ENCODE measurements at places on chromosomes 5 and 9.
A peak's percentile ranks its signal among the peaks of the same experiment; 100 is the strongest.

GRCh38 chr9:3435732-3436131 is 90.1 kb downstream of the RFX3 start:
- no peaks in the 10 kb centered on the region for H3K27me3 ChIP-seq
- no peak overlapping the region for H3K4me3 ChIP-seq
- H3K4me1 ChIP-seq, result no peaks in the 10 kb centered on the region
- DNase-seq, result no peak
- H3K27ac ChIP-seq, result no peak overlapping the region
- no peaks in the 10 kb centered on the region for H3K36me3 ChIP-seq

GRCh38 chr9:87863882-87864465 is 18.7 kb upstream of the SPATA31E1 start:
- no peak overlapping the region for H3K27ac ChIP-seq
- H3K36me3 ChIP-seq, result no peaks in the 10 kb centered on the region
- DNase-seq, result no peak
- no peak overlapping the region for H3K4me3 ChIP-seq
- H3K27me3 ChIP-seq, result no peaks in the 10 kb centered on the region
- peaks cover 8% of the 10 kb centered on the region for H3K4me1 ChIP-seq

GRCh38 chr9:71249729-71250317 is 128.4 kb upstream of the TRPM3 start:
- no peak overlapping the region for H3K4me3 ChIP-seq
- no peaks in the 10 kb centered on the region for H3K36me3 ChIP-seq
- H3K27ac ChIP-seq, result no peak overlapping the region
- H3K4me1 ChIP-seq, result no peaks in the 10 kb centered on the region
- DNase-seq, result peak; percentile 62

DNA sequence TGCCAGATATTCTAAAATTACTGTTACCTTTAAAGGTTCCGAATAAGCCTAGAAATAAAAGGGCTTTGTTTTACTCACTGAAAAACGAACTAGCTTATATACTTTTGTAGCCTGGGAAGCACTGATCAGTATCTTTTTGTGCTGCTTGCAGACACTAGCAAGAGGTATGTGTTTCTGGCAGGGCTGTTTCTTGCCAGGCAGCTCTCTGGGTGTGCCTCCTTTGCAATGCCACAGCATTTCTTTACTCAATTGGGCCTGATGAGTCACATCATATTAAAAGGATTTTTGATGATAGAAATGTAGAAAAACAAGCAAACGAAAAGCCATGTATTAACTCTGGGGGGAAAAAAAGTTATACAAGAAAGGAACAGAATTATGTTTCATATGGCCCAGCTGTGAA is 35.6 kb downstream of the CD180 start:
- H3K4me3 ChIP-seq, result no peak overlapping the region
- H3K27ac ChIP-seq, result no peak overlapping the region
- H3K36me3 ChIP-seq, result peaks cover 8% of the 10 kb centered on the region
- peaks cover 2% of the 10 kb centered on the region for H3K4me1 ChIP-seq
- no peaks in the 10 kb centered on the region for H3K27me3 ChIP-seq

DNA sequence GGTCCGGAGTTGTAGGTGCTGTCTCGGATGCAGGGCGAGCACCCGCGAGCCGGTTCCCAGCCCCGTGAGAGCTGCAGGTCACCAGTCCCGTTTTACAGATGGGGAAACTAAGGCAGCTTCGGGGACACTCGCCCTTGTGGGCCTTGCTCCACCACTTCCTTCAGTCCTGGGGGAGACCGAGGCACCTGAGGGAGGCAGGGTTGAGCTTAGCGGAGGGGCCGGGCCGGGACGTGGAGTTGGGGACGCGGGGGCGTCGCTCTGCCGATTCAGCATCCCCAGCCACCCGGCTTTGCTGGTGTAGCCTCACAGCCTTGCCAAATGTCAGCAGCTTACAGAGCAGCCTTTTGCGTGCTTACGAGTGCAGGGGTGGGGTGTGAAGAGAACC is 530 bp downstream of the BBLN start:
- H3K4me1 ChIP-seq, result no peaks in the 10 kb centered on the region
- peaks cover 6% of the 10 kb centered on the region for H3K36me3 ChIP-seq
- H3K27ac ChIP-seq, result peak overlapping the region; percentile 57
- peak overlapping the region; percentile 93 for H3K4me3 ChIP-seq
- no peaks in the 10 kb centered on the region for H3K27me3 ChIP-seq

DNA sequence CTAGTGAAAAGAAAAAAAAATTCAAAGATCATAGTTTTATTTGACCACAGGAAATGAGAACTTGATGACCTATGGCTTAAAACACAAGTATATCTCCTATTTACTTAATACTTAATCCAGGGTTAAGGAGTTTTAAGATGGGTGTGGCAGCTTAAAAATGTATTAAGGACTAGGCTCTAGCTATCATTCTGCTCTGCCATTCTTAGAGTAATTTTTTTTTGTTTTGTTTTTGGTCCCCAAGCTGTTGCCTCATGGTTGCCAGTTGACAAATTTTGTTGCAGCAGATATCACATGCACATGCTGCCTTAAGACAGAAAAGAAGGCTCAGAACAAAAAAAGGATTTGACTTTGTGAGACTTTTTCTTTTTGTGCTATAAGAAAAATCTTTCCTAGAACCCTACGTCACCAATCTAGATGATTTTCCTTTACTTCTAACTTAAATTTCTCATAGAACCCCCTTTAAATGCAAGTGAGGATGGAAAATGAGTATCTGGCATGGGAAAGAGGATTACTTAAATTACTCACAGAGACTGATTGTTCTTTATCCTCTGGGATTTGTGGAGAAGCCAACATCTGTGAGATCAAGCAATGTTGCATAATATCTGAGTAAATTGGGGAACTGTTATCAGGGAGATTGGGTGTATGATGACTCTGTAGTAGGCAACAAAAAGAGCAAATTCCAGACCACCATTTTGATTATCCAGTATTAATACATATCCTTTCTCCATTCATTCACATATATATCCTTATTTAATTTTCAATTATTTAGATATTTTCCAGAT is 364.7 kb upstream of the CD180 start:
- no peaks in the 10 kb centered on the region for H3K27me3 ChIP-seq
- no peak overlapping the region for H3K4me3 ChIP-seq
- peak; percentile 3 for DNase-seq
- H3K4me1 ChIP-seq, result no peaks in the 10 kb centered on the region
- no peaks in the 10 kb centered on the region for H3K36me3 ChIP-seq
